ENCODE measurements at places on chromosomes 5 and 9. TPM values are rescaled to one million over a fixed set of nuclear protein-coding genes. Genes with fewer than 3 reads are reported as not detected.

Gene SRA1
- total RNA-seq: 23.7 TPM

DNA sequence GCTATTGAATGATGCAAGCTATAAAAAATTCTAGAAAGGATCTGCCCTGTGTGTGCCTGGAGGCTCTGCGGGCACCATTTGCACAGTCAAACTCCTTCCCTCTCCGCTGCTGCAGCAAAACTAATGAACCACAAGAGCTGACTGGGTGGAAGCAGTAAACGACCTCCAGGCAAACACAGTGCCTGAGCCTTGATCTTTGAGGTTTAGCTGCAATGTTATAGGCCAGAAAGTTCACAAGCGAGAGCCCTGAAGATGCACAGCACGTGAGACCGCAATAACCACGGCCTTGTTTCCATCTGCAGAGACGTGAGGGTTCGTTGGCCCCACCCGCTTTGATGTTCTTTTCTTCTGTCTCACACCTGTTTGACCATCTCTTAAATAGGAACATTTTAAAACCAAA, 69.2 kb upstream of the S1PR3 start:
- no peaks in the 10 kb centered on the region for H3K36me3 ChIP-seq
- no peak overlapping the region for H3K4me3 ChIP-seq
- H3K27ac ChIP-seq: no peak overlapping the region
- H3K27me3 ChIP-seq: no peaks in the 10 kb centered on the region

DNA sequence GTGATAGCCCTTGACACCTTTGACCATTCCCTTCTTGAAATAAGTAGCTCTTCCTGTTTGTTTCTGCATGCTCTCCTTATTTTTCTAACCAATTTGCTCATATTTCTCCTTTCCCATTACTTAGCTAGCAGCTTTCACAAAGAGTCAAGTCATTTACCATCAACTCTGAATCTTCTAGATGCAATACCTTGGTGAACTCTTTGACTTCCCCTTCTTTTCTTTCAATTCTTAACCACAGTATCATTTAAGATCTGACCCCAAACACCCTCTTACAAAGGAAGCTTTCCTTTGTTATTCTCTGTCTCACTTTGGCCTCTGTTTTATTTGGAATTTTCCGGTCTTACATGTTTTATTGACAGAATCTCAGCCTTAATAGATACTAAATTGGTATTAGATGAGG, 14.0 kb downstream of the NFX1 start:
- H3K4me3 ChIP-seq: no peak overlapping the region
- H3K4me1 ChIP-seq: peaks cover 2% of the 10 kb centered on the region
- H3K27me3 ChIP-seq: no peaks in the 10 kb centered on the region
- H3K27ac ChIP-seq: no peak overlapping the region

DNA sequence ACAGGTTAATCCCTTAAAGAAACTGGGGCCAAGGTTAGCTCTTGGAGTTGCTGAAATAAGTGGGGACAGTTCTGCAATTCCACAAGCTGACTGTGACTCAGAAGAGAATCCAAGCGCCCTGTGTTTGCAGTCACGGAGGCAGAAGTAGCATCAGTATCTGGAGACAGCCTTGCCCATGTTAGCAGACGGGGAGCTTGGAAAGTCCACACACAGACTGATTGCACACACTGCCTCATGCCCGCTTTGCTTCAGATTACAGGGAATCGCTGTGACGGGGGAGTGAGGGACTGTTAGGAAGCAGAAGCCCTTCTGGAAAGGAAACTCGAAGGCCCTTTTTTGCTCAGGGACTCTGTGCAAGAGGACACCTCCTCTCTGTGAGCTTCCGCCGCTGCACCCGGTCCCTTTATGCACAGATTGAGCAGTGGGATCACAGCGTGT, 30.9 kb upstream of the PPP1R26 start:
- no peaks in the 10 kb centered on the region for H3K4me1 ChIP-seq
- peaks cover 3% of the 10 kb centered on the region for H3K27me3 ChIP-seq
- no peak overlapping the region for H3K27ac ChIP-seq
- no peaks in the 10 kb centered on the region for H3K36me3 ChIP-seq

DNA sequence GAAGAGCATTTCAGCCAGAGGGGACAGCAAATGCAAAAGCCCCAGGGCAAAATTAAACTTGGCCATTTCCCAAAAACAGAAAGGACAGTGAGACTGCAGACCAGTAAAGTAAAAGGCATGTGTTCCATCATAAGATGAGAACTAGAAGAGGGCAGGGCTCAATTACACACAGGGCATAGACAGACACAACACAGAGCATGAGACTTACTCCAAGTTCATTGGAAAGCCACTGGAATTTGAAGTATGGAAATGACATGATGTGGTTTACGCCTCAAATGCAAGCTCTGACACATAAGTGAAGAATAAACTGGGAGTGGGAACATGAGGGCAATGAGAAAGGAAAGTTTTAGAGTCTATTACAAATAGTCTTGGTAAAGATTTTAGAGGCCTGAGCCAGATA, 446.6 kb upstream of the GRIA1 start:
- H3K36me3 ChIP-seq: no peaks in the 10 kb centered on the region
- no peaks in the 10 kb centered on the region for H3K27me3 ChIP-seq
- no peak for DNase-seq
- H3K4me1 ChIP-seq: no peaks in the 10 kb centered on the region
- H3K4me3 ChIP-seq: no peak overlapping the region
- H3K27ac ChIP-seq: no peak overlapping the region

Gene SLC4A9
- not detected for total RNA-seq

- H3K27me3 ChIP-seq: no peaks in the 10 kb centered on the region
- no peaks in the 10 kb centered on the region for H3K4me1 ChIP-seq
- no peak overlapping the region for H3K27ac ChIP-seq
- DNase-seq: no peak
- no peaks in the 10 kb centered on the region for H3K36me3 ChIP-seq
Measured at GRCh38 chr5:88606173-88606572, 276.8 kb downstream of the MEF2C start.

DNA sequence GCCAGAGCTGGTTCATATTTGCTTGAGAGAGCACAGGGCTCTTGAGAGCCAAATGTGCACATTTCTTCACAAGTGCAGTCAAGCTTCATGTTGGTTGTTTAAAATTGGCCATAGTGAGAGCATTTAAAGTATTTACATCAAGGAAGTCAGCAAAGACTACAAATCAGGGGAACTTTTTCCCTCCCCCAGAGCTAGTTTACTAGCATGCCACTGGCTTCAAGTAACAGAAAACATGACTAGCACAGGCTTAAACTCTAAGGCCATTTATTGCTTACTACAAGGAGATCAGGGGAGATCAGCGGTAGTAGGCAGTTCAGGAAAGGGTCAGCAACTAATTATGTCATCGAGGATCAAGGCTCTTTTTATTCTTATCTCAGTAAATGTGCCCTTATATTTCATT, 11.0 kb upstream of the CCDC171 start:
- no peak overlapping the region for H3K27ac ChIP-seq
- H3K36me3 ChIP-seq: no peaks in the 10 kb centered on the region
- H3K4me3 ChIP-seq: no peak overlapping the region
- no peaks in the 10 kb centered on the region for H3K27me3 ChIP-seq

- no peak overlapping the region for H3K27ac ChIP-seq
- H3K4me3 ChIP-seq: no peak overlapping the region
- no peak for DNase-seq
- H3K36me3 ChIP-seq: no peaks in the 10 kb centered on the region
Measured at GRCh38 chr9:90929626-90930025, 128.0 kb downstream of the SYK start.

Measured in tibial nerve (tissue), 4 donors.